AG08395 (cell line): ENCODE measurements at places on chromosomes 1 and 21.

DNA sequence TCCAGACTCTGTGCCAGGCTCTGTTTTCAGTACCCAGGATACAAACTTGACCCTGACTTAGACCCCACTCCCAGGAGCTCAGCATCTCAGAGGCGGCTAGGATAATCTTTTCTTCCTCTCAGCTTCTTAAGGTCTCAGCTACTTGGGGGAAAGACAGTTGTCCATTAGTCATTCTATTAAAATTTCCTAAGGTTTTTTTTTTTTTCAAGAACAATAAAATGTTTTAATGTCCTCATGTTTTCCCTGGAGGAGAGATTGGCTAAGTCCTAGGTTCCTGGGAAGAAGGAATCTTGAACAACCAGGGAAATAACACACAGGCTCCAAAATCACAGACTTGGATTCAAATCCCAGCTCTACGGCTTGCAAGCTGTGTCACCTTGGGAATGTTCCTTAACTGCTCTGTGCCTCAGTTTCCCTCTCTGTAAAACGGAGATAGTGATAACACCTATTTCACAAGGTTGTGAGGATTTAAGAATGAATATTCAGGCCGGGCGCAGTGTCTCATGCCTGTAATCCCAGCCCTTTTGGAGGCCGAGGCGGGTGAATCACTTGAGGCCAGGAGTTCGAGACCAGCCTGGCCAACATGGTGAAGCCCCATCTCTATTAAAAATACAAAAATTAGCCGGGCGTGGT is 33.0 kb downstream of the CDK18 start:
- DNase-seq, result no peak

GRCh38 chr1:218679391-218679790 is 334.3 kb downstream of the TGFB2 start:
- no peak for DNase-seq

DNA sequence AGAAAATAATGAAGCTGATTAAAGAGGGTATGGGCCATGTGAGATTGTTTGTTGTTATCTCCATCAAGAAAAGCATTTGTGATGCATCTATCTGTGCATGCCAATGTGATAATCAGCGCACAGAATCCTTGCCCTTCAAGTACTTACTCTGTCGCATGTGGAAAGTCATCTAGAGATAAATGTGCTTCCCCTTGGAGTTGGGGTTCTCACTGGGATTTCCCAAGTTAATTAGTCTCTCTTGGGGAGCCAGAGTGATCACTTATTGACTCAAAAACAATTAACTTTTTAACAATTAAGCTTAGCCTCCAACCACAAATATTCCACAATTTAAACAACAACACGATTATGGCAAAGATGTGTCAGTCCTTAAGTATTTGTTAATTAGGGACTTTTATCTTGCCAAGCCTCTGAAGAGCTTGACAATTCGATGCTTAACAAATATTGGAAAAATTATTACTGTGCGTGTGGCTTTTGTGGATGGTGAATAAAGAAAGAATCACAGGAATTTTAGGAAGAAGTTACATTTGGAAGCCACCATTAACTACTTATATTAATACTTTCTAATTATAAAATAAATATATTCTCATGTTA is 17.5 kb downstream of the RHOU start:
- DNase-seq, result peak; percentile 33

DNA sequence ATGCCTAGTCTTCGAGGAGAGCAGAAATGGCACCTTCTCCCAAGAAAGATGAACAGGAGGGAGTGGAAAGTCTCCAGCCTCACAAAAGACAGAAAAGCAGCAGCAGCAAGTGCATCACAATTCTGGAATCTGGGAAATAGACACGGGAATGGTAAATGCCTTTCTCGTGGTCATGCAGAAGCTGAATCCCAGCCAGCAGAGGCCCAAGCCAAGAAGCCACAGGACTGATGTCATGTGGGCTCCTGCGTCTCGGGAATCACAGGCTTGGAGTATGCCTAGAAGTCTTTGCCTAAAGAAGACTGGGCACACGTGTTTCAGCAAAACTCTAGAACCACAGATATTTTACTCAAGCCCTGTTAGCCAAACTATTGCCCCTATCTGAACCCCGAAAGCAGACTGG is 260.3 kb upstream of the PLD5 start:
- DNase-seq, result peak; percentile 55
